ENCODE measurements at places on chromosomes 16 and 17.

GRCh38 chr17:6843241-6843880, 11.8 kb upstream of the TEKT1 start:
- DNase-seq = peak; percentile 53

DNA sequence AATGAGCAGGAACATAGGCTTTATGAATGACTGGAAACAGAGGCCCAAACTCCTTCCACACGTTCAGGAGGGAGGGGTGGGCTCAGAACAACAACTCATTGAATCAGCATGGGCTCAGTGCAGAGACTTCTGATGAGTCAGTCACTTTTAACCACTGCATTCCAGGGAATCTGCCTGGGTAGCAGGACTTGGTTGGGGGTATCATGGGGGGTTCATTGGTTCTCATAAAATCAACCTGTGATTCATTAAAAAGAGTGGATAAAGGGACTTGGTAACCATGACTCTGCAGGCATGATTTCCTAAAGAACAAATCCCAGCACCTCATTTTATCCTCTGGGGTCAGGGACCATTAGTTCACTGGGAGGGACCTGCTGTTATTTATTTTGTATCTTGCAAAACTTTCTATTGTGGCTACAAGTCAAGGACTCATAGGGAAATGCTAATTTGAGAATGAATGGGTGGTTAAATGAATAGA, 13.8 kb downstream of the ITGB3 start:
- DNase-seq = no peak

GRCh38 chr17:13031718-13032350, 14.0 kb upstream of the ELAC2 start:
- DNase-seq = peak; percentile 62

- DNase-seq = no peak
Measured at GRCh38 chr16:71288570-71288889, 672 bp downstream of the CMTR2 start.

DNA sequence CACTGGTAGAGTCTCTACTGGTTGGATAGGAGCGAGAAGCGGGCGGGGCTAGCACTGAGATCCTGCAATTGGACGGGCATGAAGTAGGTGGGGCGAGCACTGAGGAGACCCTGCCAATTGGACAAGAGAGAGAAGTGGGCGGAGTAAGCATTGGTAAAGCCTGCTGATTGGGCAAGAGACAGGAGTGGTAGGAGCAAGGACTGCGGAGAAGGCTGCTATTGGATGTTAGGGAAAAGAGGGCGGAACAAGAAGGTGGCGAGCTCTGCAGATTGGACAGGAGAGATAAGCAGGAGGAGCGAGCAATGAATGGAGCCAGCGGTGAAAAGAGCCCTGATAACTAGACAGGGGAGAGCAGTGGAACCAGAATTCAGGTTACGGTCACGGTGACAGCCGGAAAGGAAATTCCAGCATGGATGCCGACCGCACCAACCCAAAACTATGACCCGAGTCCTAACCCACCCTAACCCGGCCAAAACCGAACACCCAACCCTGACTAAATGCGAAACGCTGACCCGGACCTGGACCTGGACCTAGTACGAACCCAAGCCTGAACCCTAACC, 4.8 kb downstream of the SCGB1C2 start:
- peak; percentile 35 for DNase-seq

- DNase-seq = no peak
Measured at GRCh38 chr16:12099451-12100123, 123.1 kb downstream of the SNX29 start.

- no peak for DNase-seq
Measured at GRCh38 chr16:81830845-81831540, 51.9 kb downstream of the PLCG2 start.

DNA sequence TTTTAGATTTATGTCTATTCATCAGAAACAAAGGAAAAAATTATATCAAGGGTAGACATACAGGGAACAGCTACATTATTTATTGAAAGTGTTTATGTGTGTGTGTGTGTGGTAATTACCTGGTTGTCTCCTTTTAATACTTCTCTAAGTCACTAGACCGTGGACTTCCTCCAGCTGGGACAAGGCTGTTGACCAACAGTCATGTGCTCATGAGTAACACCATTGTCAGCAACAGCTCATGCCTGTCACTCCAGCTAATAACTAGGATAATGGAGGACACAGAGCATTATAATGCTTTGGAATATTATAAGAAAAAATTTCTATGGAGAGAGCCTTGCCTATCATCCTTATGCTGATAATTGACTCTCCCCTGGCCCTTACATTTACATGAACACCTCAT, 125.3 kb upstream of the SALL1 start:
- no peak for DNase-seq

- DNase-seq = no peak
Measured at GRCh38 chr17:57004944-57005579, 27.1 kb downstream of the SCPEP1 start.

GRCh38 chr16:24906199-24906808, 60.5 kb downstream of the SLC5A11 start:
- no peak for DNase-seq

- DNase-seq = no peak
Measured at GRCh38 chr16:85227084-85227945, 115.0 kb upstream of the CIBAR2 start.

DNA sequence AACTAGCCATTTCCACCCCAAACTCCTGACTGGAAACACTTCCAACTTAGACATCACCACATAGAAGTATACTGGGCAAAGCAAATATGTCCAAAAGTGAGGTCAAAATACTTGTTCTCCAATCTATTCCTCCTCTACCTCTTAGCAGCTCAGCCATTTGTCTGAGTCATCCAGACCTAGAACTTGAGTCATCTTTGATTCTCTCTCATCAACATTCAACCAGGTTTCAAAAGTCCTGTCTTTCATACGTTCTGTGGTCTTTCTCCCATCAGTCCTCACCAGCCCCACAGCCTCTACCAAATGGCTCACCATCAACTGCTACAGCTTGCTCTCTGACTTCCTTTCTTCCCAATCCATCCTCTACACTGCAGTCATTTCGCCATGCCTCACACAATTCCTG, 6.8 kb downstream of the ANKFY1 start:
- DNase-seq = no peak

GRCh38 chr16:783404-784161, 4.6 kb downstream of the RPUSD1 start:
- DNase-seq = no peak

DNA sequence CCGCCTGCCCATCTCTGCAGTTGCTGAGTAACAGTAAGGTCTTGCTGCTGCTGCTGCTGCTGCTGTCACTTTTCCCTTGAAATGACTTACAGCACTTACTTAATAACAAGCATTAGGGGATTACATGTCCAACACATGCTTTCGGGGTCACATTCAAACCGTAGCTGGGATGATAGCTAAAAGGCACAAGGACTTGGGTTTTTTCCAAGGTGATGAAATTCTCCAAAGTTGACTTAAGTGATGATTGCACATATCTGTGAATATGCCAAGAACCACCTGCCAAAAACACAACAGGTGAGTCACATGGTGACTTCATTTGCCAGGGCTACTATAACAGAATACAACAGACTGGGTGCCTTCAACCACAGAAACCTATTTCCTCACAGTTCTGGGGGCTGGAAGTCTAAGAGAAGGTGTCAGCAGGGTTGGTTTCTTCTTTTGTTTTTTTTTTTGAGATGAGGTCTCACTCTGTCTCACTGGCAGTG, 121.9 kb upstream of the TNRC6C start:
- DNase-seq = peak; percentile 34

DNA sequence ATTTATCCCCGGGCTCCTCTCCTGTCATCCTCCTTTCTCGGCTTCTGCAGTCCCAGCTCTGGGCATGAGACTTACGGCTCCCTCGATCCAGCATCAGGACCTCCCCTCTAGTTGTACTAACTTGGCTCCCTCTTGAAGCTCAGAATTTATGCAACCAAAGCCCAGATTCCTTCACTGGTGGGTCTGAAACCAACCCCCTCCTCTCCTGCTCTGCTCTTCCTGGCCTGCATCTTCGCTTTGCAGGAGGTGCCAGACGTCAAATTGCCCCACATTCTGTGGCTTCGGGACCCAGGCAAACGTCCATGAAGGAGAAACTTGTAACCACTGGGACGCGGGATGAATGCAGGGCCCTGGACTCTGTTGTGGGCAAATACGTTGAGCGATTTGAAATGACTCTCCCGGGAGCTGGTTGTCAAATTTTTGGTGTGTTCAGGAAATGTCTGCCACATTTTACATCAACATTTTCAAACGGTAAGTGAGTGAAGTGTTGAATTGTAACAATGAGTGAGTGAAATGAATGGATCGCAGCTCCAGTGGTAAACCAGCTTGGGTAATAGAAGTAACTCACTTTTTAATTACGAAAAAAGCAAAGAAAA, 29.3 kb upstream of the ELAC2 start:
- DNase-seq = no peak

DNA sequence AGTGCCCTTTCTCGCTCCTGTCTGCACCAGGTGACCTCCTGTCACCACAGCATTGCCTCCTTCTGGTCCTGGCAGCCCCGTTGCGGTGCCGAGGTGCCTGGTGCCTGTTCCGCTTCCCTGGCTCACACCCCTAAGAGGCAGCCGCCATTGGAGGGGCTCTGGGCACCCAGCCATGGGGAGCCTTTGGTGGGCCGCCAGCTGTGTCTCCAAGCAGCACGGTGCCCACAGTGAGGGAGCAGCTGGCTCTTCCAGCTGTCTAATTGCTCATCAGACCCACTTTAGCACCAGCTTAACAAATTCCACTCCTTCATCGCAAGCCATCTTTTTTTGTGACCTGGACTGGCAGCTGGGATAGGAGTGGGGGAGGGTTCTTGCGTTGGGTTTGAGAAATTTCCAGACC, 276.1 kb downstream of the SNX29 start:
- no peak for DNase-seq

GRCh38 chr17:13688716-13689115, 87.0 kb upstream of the HS3ST3A1 start:
- DNase-seq = no peak
